ENCODE measurements at places on chromosomes 1 and 21. TPM values are rescaled to one million over a fixed set of nuclear protein-coding genes. Genes with fewer than 3 reads are reported as not detected.

DNA sequence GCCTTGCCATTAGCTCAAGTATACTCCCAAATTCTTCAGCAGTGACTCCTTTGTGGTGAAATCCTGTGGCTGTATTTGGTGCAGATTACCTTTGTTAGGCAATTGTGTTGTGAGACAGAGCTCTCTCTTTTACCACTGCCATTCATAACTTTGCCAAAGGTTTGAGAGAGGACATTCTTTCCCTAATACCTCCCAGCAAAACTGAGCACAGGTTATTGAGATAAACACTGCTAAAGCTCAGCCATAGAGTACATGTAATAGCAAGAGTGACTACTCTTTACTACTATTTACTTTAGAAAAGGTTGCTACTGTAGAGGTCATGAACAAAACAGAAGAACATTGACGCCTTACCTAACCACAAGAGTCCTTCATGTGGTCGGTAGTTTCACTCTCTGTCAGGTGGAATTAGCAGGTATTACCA, 514.0 kb upstream of the ADAMTS5 start:
- H3K36me3 ChIP-seq = no peaks in the 10 kb centered on the region
- H3K4me3 ChIP-seq = no peak overlapping the region
- H3K27me3 ChIP-seq = no peaks in the 10 kb centered on the region
- H3K27ac ChIP-seq = no peak overlapping the region
- DNase-seq = no peak

GRCh38 chr21:28675331-28676041, 317.2 kb downstream of the LTN1 start:
- H3K36me3 ChIP-seq = no peaks in the 10 kb centered on the region
- peak; percentile 48 for DNase-seq
- no peak overlapping the region for H3K27ac ChIP-seq
- no peak overlapping the region for H3K4me3 ChIP-seq
- no peaks in the 10 kb centered on the region for H3K4me1 ChIP-seq
- H3K27me3 ChIP-seq = no peaks in the 10 kb centered on the region

GRCh38 chr1:95229037-95229436, 5.0 kb upstream of the RWDD3 start:
- H3K27ac ChIP-seq = no peak overlapping the region
- no peaks in the 10 kb centered on the region for H3K36me3 ChIP-seq
- no peak for DNase-seq
- H3K27me3 ChIP-seq = no peaks in the 10 kb centered on the region
- peaks cover 7% of the 10 kb centered on the region for H3K4me1 ChIP-seq
- H3K4me3 ChIP-seq = no peak overlapping the region

- H3K27me3 ChIP-seq = no peaks in the 10 kb centered on the region
- no peak overlapping the region for H3K4me3 ChIP-seq
- no peak for DNase-seq
- no peaks in the 10 kb centered on the region for H3K4me1 ChIP-seq
Measured at GRCh38 chr1:154145986-154146385, 8.9 kb downstream of the NUP210L start.

- H3K36me3 ChIP-seq = no peaks in the 10 kb centered on the region
- H3K27ac ChIP-seq = no peak overlapping the region
- no peak overlapping the region for H3K4me3 ChIP-seq
- peaks cover 6% of the 10 kb centered on the region for H3K4me1 ChIP-seq
- no peak for DNase-seq
Measured at GRCh38 chr21:31517664-31518414, 141.7 kb upstream of the SOD1 start.

GRCh38 chr1:110074166-110074565, 3.7 kb upstream of the ALX3 start:
- DNase-seq = no peak
- H3K27me3 ChIP-seq = peaks cover 59% of the 10 kb centered on the region
- no peak overlapping the region for H3K4me3 ChIP-seq
- peaks cover 5% of the 10 kb centered on the region for H3K4me1 ChIP-seq
- H3K36me3 ChIP-seq = no peaks in the 10 kb centered on the region
- no peak overlapping the region for H3K27ac ChIP-seq

GRCh38 chr1:201491896-201492511, 14.9 kb downstream of the CSRP1 start:
- no peaks in the 10 kb centered on the region for H3K27me3 ChIP-seq
- H3K36me3 ChIP-seq = peaks cover 40% of the 10 kb centered on the region
- peaks cover 35% of the 10 kb centered on the region for H3K4me1 ChIP-seq
- H3K4me3 ChIP-seq = no peak overlapping the region
- peak; percentile 30 for DNase-seq

DNA sequence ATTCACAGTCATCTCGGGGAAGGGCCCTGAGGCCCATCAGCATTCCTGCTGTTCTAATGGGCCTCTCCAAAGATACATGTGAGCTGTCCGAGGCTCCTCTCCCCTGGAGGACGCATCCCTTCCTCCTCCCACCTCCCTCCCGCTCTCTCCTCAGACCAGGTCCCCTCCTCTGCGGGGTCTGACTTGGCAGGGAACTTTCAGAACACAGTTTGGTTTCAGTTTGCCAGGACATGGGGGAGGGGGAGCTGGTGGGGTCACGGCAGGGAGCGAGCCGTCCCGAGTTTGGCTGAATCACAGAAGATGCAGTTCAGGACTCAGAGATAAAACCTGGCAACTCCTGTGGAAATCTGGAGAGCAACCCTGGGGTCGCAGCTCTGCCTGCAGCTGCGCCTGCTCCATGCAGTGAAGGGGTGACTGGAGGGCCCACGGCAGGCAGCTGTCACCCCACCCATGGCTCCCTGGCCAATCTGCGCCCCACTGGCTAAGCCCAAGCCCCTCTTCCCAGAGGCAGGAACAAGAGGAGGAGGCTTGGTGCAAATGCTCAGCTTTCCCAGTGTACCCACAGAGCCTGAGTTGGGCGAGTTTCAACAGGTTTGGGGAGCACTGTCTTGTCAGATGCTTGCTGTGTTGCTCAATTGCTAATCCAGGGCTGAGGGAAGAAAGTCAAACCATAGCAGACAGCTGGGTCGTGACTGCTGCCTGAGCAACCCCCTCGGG, 5.7 kb downstream of the WNT4 start:
- H3K4me1 ChIP-seq = peaks cover 70% of the 10 kb centered on the region
- H3K4me3 ChIP-seq = no peak overlapping the region
- peak; percentile 57 for DNase-seq

GRCh38 chr1:22143065-22144033, at the start of gene WNT4:
Gene WNT4, minus strand, starts transcription at chr1:22143097. Its CDS starts 175 bp downstream, at chr1:22142922.
- DNase-seq = peak; percentile 40
- H3K27me3 ChIP-seq = peaks cover 71% of the 10 kb centered on the region
- H3K4me1 ChIP-seq = peaks cover 27% of the 10 kb centered on the region
- H3K27ac ChIP-seq = no peak within 1 kb of the TSS

DNA sequence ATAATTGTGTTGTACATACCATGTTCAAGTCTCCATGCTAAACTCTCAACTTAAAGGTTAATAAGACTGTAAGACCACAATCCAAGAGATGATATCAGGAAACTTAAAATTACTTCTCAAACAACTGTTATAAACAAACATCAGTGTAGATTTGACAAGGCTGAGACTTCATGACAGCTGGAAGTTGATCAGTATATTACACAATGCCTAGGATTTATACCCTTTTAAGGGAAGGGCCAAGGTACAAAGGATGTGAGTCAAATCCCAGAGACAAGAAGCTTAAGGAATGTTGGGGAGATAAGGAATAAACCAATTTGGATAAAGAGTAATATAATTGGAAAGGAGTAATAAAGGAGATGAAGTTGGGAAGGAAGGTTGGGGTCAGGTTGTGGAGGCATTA, 98.8 kb downstream of the LBR start:
- H3K27ac ChIP-seq = no peak overlapping the region
- no peaks in the 10 kb centered on the region for H3K36me3 ChIP-seq
- no peaks in the 10 kb centered on the region for H3K27me3 ChIP-seq
- no peak overlapping the region for H3K4me3 ChIP-seq
- H3K4me1 ChIP-seq = no peaks in the 10 kb centered on the region

DNA sequence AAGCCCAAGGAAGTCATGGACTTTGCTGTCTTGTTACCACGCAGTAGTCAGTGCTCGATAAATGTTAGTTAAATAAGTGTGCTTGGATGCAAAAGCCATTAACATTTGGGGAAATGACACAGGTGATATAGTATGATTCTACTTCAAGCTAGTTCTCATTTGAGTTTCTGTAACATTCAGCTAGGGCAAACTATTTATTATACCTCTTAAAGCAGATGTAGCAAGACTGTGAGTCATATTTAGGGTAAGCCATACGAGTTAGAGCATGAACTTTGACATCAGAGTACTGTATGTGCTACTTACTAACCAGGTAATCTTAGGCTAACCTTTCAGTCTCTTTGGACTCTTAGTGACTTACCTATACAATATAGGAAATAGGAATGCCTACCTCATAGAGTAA, 21.0 kb downstream of the CLCA4 start:
- no peaks in the 10 kb centered on the region for H3K27me3 ChIP-seq
- no peaks in the 10 kb centered on the region for H3K4me1 ChIP-seq
- H3K27ac ChIP-seq = no peak overlapping the region
- no peak overlapping the region for H3K4me3 ChIP-seq
- no peaks in the 10 kb centered on the region for H3K36me3 ChIP-seq
- no peak for DNase-seq

DNA sequence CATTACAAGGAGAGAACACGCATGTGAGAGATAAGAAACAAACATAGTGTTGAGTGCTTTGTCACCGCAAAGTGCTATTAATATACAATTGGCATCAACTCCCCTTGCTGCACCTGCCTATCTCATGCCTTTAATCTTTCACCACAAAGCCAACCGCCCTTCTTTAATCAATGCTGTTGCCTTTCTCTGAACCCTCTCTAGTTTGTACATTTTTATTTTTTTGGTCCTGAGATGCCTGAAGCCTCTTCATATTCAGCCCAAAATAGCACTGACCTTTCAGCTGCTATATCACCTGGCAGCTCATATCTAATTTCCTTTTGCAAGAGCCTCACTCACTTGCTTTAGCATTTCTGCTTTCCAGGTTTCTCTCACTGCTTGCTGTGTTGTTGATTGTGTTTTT, 504.7 kb downstream of the NUF2 start:
- H3K36me3 ChIP-seq = no peaks in the 10 kb centered on the region
- H3K4me3 ChIP-seq = no peak overlapping the region
- peak; percentile 22 for DNase-seq
- H3K27ac ChIP-seq = no peak overlapping the region
- no peaks in the 10 kb centered on the region for H3K4me1 ChIP-seq

GRCh38 chr1:207021139-207021861, 11.3 kb downstream of the C1orf116 start:
- peaks cover 12% of the 10 kb centered on the region for H3K4me1 ChIP-seq
- no peak overlapping the region for H3K27ac ChIP-seq
- H3K27me3 ChIP-seq = peaks cover 2% of the 10 kb centered on the region
- DNase-seq = no peak
- no peaks in the 10 kb centered on the region for H3K36me3 ChIP-seq

DNA sequence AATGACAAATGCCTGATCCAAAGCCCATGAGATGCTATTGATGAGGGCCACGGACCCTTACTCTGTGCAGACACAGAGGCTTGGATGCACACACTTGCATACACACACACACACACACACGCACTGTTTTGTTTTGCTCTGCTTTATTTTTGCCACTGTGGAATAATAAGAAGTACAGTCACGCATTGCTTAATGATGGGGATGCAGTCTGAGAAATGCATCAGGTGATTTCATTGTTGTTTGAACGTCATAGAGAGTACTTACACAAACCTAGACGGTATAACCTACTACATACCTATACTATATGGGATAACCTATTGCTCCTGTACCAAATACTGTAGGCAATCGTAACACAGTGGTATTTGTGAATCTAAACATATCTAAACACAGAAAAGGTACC, 104.4 kb downstream of the RHOU start:
- H3K27me3 ChIP-seq = no peaks in the 10 kb centered on the region
- H3K36me3 ChIP-seq = no peaks in the 10 kb centered on the region
- H3K27ac ChIP-seq = no peak overlapping the region
- no peak overlapping the region for H3K4me3 ChIP-seq

GRCh38 chr1:161139766-161140165, 7.3 kb upstream of the DEDD start:
- peaks cover 10% of the 10 kb centered on the region for H3K4me1 ChIP-seq
- no peaks in the 10 kb centered on the region for H3K36me3 ChIP-seq
- H3K27me3 ChIP-seq = no peaks in the 10 kb centered on the region
- peak; percentile 74 for DNase-seq
- no peak overlapping the region for H3K27ac ChIP-seq

GRCh38 chr1:218694636-218695035, 349.5 kb downstream of the TGFB2 start:
- H3K27ac ChIP-seq = peak overlapping the region; percentile 66
- H3K27me3 ChIP-seq = no peaks in the 10 kb centered on the region
- no peaks in the 10 kb centered on the region for H3K36me3 ChIP-seq
- peak; percentile 84 for DNase-seq

DNA sequence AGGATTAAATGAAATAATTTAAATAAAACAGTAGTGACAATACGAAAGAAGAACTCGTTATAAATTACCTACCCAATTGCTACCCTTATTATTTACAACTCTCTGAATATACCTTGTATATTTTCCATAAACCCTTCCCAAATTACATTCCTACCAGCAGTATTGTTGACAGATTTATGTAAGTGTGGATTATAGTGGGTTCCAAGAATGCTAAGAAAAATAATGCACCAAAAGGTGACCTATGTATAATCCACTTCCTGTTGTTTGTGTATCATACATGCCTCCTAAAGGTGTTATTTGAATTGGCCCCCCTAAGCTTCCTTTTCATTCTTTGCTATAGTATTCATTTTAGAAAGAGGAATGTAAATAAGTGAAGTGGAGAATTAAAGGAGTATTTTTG, 33.2 kb upstream of the CXADR start:
- H3K4me3 ChIP-seq = no peak overlapping the region
- no peaks in the 10 kb centered on the region for H3K4me1 ChIP-seq
- no peaks in the 10 kb centered on the region for H3K27me3 ChIP-seq
- H3K36me3 ChIP-seq = no peaks in the 10 kb centered on the region
- no peak for DNase-seq
- H3K27ac ChIP-seq = no peak overlapping the region

- H3K27me3 ChIP-seq = no peaks in the 10 kb centered on the region
- DNase-seq = peak; percentile 4
- peak overlapping the region; percentile 16 for H3K27ac ChIP-seq
- no peak overlapping the region for H3K4me3 ChIP-seq
Measured at GRCh38 chr1:203690730-203691129, 64.1 kb downstream of the ATP2B4 start.

TBCE gene
- 24.9 TPM for total RNA-seq

UBL4B gene
- not detected for total RNA-seq

SUSD4 gene
- 2.7 TPM for total RNA-seq

SERPINC1 gene
- 0.13 TPM for total RNA-seq

L1TD1 gene
- total RNA-seq = 0.84 TPM

RIIAD1 gene
- 2.7 TPM for total RNA-seq

DIO1 gene
- total RNA-seq = not detected

Measured in muscle of leg (tissue), 16 donors.